ENCODE measurements at places on chromosomes 5 and 9.
A peak's percentile ranks its signal among the peaks of the same experiment; 100 is the strongest.

GRCh38 chr5:129465776-129466344, 5.8 kb downstream of the ADAMTS19 start:
- DNase-seq, result no peak

DNA sequence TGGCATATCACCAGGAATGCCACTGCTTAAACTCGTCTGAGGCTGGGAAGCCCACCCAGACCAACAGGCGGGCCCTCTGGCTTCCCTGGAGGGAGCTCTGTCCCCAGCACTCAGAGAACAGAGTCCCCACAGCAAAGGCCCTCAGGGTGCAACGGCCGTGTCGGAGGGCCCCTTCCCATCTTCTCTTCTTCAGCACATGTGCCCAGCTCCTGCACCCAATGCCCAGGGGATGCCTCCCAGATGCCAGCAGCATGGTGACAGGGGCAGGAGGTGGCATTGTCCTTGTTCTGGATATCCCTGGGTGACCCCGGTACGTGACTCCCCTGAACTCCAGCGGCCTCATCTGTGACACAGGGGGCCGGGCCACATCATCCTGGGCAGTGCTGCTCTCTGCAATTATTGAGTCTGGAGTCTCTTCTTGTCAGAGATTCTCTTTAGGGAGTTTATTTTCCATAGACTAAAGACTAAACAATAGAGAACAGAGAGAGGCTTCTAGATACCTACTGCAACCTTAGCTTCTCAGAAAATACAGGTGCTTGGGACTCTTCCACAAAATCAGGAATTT, 13.6 kb upstream of the OLFM1 start:
- no peak for DNase-seq

GRCh38 chr5:168734620-168735300, 155.6 kb upstream of the PANK3 start:
- DNase-seq, result peak; percentile 16

- DNase-seq, result no peak
Measured at GRCh38 chr5:159678657-159679392, 237.5 kb upstream of the ADRA1B start.

- DNase-seq, result peak; percentile 77
Measured at GRCh38 chr9:88218726-88219125, 80.5 kb upstream of the SPATA31C2 start.

GRCh38 chr9:76873821-76874220, 32.1 kb downstream of the PRUNE2 start:
- no peak for DNase-seq

GRCh38 chr5:149894237-149894636, 50.4 kb downstream of the PDE6A start:
- no peak for DNase-seq

DNA sequence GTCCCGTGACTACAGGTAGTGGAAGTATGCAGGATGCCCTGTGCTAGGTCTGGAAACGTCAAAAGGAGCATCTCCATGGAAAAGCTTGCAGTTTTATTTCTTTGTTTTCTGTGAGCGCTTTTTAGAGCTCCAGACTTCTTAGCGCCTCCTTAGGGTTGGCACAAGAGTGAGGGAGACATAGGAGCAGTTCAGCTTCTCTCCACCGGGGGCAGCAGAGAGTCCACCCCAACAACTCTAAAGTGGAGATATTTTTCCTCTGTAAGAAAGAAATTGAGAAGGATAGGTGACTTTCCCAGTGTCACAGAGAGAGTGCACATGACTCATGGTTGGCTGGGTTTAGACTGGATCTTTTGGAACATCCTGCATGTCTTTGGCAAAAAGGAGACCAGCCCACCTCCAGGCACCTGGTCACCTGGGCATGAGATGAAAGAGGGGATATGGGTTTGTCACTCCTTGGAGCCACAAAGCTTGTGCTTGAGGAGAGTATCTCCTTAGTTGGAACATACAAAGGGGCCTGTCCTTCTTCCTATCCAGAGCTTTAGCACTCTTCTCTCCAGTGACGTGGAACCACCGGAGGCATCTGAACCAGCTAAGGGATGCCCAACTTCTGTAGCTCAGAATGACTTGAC, 637.7 kb downstream of the SEMA5A start:
- DNase-seq, result peak; percentile 69

DNA sequence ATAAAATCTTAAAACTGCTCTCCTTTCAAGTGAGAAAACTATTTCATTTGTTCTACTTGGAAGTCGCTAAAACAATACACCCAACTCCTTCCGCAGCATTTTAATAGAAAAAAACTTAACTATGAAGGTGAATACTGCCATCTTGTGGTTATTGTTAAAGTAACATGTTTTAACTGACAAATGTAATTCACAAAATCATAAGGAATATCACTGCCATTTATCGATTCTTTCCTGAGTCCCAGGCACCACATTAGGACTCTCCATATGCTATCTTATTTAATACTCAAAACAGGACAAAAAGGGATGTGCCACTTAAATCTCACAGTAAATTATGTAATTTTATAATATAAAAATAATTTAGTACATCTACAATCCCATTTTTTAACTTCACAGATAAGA, 130.5 kb upstream of the ITGA1 start:
- peak; percentile 74 for DNase-seq

DNA sequence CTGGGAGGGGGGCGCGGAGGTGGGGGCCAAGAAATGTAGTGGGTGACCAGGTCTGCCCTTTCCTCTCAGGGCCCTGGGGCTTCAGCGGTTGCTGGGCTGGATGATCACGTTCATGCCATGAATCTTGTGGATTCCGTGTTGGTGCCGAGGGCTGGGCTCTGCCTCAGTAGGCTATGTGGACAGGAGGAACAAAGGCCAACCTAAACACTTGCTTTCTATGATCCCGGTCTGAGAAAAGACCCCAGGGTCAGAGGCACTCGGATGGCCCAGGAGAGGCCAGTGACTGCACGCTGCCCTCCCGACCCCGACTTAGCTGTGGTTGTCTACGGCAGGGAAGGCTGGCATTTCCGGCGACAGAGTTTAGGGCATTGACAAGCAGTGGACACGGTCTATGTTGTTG, 26.6 kb downstream of the PHF2 start:
- no peak for DNase-seq

DNA sequence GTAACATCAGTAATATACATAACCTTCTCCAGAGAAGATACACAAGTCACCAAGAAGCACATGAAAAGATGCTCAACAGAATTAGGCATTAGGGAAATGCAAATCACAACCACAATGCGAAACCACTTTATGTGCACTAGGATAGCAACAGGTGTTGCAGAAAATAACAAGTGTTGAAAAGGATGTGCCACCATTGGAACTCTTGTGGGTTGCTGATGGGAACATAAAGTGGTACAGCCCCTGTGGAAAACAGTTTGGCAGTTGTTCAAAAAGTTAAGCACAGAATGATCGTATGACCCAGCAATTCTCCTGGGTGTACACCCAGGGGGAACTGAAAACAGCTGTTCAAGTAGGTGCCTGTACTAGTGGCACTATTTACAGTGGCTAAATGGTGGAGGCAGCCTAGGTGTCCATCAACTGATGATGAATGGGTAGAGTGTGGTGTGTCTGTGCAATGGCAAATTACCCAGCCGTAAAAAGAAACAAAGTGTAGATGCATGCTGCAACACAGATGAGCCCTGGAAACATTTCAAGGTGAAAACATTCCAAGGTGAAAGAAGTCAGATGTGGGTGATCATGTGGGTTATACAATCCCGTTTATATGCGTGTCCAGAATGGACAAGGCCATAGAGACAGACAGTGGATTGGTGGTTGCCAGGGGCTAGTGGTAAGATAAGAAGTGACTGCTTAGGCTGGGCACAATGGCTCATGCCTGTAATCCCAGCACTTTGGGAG, 27.2 kb downstream of the CCDC69 start:
- DNase-seq, result no peak

Measured in choroid plexus epithelial cell (primary cell).